Hippocampal formation (tissue), 2 donors: ENCODE measurements at places on chromosomes 1 and 21.
A peak's percentile ranks its signal among the peaks of the same experiment; 100 is the strongest.

- DNase-seq, result no peak
Observed at GRCh38 chr1:232059726-232060374, 433.3 kb downstream of the DISC1 start.

GRCh38 chr1:60619581-60619980, 462.8 kb upstream of the NFIA start:
- no peak for DNase-seq

DNA sequence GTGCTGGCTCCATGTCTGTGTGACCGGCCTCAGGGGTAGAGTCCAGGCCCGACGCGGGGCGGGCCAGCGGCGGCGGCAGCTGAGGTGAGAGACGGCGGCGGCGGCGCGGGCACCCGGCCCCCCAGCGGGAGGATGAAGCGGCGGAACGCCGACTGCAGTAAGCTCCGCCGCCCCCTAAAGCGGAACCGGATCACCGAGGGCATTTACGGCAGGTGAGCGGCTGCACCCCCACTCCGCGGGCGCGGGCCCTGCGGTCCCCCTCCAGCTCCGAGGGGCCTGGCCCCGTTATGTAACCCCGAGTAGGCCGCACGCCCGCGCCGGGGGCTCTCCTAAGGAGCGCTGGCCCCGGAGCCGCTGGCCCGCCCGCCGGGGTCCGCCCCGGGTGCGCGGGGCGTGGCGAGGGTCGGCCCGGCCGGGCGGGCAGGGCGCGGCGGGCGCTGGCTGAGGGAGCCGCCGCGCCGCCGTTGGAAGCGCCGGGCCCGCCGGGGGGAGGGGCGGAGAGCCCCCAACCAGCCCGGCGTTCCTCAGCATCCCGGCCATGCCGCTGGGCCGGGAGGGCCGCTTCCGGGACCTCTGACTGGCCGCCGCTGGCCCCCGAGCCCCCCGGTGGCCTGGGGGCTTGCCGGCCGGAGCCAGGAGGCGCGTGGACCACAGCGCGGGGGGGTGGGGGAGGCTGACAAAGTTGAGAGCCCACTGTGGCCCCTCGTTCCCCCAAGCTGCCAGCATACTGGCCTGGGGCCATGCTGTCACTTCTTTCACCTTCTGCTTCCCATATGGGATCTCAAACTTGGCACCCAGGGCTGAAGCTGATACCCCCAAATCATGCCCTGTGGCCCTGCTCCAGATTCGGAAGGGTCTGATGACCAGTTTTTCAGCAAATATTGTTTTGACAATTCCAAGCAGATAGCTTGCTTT, 527 bp downstream of the MACO1 start:
- no peak for DNase-seq

DNA sequence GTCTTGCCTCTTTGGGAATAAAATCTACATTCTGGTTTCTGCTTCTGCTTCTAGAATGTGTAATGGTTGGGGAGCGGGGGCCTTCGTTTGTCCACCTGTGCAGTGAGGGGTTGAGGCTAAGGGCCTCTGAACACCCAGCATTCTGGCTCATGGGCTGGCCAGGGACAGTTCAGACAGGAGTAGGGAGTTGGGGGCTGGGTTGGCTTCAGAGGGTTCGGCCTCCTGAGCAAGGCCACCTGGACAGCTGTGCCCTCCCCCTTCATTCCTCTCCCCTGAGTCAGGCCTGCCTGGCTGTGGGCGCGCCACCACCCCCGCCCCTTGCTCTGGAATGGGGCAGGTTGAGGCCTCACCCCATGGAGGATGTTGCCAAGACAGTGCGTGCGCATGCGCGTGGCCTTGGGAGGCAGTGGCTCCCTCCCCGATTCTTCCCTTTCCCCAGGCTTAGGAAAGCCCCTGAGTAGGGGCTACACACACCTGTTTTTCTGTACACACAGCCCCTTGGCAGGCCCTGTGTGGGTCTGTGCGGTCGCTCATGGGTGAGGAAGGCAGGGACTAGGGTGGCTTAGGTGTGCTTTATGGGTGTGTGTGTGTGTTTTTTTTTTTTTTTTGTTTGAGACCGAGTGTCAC, 57.0 kb downstream of the YARS1 start:
- no peak for DNase-seq

GRCh38 chr1:245128381-245129101, 26.2 kb upstream of the KIF26B start:
- no peak for DNase-seq

- no peak for DNase-seq
Observed at GRCh38 chr1:211577277-211577818, 1.6 kb downstream of the SLC30A1 start.

DNA sequence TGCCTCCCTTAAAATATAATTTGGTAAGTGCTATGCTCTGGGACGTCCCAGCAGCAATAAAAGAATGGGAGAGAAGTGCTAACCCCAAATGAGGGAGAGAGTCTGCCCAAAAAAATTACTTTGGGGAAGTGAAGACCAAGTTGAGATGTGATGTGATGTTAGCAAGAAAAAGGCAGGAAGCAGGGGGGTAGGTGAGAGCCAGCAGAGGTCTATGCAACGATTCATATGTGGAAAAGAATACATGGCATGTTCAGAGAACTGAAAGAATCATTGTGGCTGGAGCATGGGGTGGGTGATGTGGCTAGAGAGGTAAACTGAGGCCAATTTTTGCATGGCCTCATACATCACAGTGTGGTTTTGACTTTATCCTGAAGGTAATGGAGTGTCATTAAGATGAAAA, 5.6 kb upstream of the CTPS1 start:
- DNase-seq, result no peak

DNA sequence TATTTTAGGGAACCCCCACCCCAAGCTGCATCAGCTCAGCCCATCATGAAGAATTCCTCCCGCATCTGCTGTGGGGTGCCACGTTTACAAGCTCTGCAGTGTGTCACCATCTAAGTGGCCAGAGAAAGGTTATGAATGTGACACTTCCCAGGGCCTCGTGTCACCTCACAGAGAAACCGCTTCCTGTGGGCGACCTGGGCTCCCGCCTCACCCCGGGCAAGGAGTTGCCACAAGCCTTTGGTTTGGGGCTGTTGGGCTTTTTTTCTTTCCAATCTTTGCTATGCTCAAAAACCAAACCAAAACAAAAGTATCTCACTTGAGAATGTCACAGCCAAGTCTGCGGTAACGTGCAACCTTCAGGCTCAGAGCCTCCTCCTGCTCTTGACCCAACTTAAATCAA, 82.1 kb upstream of the ARHGEF16 start:
- DNase-seq, result no peak

GRCh38 chr1:116947092-116947860, 37.6 kb downstream of the PTGFRN start:
- DNase-seq, result no peak

- no peak for DNase-seq
Observed at GRCh38 chr21:36914244-36915013, 52.0 kb downstream of the HLCS start.

DNA sequence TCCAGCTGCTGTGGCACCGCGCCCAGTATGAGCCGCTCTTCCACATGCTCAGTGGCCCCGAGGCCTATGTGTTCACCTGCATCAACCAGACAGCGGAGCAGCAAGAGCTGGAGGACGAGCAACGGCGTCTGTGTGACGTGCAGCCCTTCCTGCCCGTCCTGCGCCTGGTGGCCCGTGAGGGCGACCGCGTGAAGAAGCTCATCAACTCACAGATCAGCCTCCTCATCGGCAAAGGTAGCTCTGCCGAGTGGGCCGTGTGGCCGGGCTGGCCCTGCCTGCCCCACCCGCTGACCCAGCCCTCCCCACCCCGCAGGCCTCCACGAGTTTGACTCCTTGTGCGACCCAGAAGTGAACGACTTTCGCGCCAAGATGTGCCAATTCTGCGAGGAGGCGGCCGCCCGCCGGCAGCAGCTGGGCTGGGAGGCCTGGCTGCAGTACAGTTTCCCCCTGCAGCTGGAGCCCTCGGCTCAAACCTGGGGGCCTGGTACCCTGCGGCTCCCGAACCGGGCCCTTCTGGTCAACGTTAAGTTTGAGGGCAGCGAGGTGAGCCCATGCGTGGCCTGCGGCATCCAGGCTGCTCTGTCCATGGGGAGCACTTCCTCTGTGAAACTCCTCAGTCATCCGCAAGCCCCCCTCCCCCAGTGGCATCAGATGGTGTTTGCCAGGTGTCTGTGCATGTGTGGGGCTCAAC, 64.2 kb downstream of the PIK3CD start:
- DNase-seq, result no peak

- no peak for DNase-seq
Observed at GRCh38 chr1:32311709-32312393, 20.0 kb downstream of the HDAC1 start.

DNA sequence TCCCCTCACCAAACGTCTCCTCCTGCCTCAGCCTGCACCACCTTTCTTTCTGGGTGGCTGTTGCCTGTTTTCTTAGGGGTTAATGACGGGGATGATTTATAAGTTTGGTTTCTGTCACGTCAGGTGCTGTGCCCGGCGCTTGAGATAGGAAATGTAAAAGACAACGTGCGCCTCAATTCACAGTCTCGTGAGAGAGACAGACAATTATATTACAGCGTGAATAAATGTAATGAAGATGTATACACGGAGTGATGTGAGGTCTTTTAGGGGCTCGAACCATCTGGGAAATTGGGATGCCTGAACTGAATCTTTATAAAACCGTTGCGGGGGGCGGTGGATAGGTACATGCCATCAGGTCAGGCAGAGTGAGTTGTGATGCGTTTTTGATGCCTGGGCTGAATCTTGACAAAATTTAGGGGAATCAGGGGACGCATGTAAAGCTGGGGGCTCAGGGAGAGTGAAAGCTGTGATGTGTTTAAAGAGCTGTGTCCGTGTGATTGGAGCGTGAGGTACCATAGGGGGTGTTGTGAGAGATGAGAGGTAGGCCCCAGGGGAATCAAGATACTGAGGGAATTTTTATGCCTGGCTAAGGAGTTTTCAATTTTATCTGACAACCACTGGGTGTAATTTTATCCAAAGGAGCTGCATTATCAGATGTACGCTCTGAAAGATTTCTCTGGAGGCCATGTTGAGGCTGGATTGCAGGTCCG, 831 bp downstream of the TIPRL start:
- DNase-seq, result peak; percentile 26

DNA sequence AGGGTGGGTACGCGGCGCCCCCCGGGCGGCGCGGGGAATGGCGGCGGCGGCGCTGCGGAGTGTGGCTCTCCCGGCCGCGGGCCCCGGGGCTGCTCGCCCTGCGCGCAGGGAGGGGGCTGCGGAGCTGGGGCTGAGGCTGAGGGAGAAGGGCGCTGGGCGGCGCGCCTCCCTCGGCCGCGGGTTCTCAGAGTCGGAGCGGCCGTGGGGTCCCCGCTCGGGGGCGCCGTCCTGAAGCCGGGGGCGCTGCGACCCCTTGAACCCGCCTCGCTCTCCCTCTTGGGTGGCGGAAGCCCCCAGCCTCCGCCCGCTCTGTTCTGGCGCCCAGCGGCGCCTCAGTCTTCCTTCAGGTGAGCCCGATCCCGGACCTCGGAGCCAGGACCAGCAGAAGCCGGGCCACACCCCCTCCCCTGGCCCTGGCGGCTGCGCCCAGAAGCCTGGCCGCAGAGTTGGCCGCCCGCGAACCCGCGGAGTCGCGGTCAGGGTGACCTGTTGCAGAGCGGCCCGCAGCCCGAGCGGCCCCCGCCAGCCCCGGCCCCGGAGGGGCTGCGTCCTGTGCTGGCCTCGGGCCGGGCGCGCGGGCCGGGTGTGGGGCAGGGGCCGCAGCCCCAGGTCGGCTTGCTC, 532 bp downstream of the RALGPS2 start:
- DNase-seq, result no peak

DNA sequence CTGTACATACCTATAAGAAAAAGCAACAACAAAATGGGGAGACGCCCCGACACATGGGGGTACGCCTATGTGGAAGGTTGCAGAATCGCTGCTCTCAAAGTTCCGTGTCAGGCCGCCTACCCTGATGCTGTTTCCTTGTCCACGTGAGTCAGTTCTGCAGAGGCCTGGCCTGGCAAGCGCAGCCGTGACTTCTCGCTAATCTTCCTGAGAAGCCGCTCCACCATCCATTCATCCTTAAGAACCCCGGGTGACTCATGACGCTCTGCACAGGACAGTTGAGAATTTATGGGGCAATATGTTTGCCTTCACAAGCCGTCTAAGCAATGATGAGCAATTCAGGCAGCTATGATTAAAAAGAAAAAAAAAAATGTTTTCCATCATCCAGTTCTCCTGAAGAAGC, 122.3 kb upstream of the TMPRSS2 start:
- DNase-seq, result no peak

DNA sequence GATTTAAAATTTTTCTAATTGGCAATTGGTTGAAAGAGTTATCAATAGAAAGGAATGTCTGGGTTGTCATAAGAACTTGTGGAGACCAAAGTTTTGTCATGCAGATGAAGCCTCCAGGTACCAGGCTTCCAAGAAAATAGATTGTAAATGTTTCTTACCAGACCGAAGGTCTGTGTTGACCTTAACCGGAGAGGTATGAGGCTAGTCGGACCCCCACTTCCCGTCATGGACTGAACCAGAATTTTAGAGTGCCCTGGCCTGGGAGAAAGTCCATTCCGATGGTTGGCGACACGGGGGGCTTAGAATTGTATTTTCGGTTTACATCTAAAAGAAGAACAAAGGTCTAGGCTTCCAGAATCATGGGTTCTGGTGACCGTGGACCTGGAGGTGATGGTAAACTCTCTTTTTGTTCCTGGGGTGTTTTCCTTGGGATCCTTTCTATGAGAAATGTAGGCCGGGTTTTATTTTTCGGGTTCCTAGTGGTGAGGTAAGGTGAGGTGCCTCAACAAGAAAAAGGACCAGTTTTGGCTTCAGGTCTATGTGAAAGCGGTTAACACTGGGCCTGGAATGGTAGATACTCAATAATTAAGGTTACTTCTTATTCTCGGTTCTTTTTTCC, 405 bp upstream of the UHMK1 start:
- DNase-seq, result no peak

DNA sequence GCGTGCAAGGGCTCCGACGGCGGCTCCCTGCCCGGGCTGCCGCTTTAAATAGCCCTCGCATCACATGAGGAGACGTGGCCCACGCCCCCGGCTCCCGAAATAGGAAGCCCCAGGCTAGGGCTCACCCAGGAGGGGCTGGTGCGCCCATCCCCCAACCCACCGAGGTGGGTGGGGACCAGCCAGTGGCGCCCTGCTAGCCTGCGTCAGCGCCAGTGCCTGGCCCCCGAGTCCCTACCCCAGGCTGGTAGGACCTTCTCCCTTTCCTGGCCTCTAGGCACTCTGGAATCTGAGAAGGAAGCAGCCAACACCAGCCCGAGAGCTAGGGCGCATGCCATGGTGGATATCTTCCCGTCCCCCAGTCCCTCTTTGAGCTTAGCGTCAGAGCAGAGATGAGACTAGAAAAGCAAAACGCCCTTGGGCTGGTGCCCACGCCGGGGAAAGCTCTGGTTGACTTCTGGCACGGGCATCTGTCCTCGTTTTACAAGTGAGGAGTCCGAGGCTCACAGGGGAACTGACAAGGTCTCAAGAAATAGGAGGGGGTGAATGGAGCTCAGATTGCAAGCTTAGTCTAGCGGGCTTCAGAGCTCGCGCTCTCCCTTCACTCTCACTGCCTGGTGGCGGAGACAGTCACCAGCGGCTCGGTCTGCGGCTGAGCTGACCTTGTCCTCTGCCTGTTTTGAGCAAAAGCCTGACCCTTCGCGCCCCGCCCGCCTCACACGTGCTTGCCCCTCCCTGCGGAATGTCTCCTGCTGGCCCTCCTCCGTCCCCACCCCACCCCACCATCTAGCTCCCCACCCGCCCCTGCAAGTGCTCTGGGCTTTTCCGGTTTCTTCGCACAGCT, at the start of gene FABP3:
Gene FABP3 (minus strand): TSS at position 21 of the 841 bp plus-strand sequence. CDS start 62 bp downstream, outside the sequence.
- DNase-seq, result peak; percentile 71
